IPS DF 19.7 (cell line): ENCODE measurements at places on chromosomes 4 and X.

DNA sequence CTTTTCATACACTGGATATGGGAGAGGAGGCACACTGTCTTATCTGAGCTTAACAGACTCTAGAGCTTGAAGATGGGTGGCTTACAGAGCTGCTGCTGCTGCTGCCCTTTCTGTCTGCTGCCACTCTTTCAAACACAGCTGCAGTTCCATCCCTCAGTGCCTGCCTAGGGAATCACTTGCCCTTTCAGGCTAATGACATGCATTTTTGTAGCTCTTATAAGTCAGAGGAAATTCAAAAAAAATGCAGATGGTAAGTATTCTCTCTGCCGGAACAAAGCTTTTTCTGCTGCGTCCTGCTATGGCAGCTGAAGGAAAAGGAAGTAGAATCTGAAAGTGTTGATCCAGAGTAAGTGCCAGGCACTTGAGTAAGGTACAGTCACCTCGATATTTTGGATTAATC, 460.4 kb upstream of the DIAPH2 start:
- DNase-seq: no peak

- DNase-seq: no peak
Observed at GRCh38 chr4:174554231-174554728, 32.0 kb upstream of the HPGD start.

DNA sequence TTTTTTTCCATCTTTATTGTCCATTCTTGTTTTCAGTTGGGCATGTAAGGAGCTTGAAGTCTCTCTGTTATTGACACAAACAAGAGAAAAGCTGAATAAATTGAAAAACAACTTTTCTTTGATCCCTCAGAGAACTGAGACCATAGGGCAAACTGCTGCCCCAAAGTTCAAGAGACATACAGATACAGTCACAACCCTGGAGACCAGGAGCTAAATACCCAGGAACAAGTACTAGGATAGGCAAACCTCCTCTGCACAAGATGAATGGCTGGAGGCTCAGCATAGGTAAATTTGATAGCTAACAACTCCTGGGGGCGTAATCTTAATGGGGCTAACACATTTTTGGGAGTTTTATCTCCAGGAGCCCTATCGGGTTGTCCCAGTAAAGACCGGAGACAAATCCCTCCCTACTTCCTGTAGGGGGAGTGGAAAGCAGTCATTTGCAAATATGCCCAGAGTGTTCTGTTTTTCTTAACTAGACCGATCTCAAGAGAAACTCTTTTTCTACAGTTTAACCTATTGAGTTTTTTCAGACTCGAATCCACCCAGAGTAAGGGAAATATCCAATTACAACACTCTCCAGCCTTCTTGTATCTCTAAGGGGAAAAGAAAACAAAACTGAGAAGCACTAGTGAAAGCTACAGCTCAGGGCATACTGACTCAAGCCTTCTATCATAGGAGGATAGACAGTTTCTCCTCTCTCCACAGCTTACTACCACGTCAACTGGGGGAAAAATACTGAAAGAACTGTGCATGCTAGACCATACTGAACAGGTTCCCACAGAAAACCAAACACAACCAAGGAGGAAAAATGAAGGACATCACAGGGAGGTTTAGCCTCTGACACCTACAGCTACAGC, 23.1 kb downstream of the MAGEA8 start:
- DNase-seq: no peak

DNA sequence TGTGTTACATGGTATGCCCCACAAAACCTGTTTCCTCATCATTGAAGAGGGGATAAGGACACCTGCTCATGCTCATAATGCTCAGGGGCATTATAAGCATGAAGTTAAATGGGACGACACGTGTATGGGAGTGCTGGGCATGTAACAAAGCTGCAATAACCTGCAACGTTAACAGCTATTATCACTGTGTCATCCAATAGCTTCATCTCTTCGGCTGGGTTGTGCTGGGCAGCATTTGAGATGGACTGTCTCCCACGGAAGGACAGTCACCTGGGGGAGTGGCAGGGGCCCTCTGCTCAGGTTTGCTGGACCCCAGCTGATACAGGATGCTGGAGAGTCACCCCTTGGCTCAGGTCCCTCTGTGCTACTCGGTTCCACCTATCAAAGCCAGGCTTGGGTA, 94.5 kb downstream of the NSUN7 start:
- no peak for DNase-seq

GRCh38 chrX:3680459-3680858, 33.0 kb downstream of the PRKX start:
- no peak for DNase-seq

DNA sequence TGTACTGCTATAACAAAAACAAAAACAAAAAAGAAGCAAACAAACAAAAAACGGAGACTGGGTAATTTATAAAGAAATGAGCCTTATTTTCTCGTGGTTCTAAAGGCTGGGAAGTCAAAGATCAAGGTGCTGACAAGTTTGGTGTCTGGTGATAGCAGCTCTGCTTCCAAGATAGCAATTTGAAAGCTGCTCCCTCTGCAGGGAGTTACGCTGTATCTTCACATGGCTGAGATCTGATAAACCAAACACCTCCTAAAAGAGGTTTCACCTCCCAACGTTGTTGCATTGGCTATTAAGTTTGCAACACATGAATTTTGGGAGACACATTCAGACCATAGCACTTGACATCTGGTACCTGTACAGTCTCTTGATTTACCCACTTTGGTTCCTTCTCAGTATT, 854.2 kb downstream of the CENPC start:
- no peak for DNase-seq

- DNase-seq: no peak
Observed at GRCh38 chr4:79178760-79179159, 147.1 kb downstream of the NAA11 start.

- no peak for DNase-seq
Observed at GRCh38 chrX:105269386-105269785, 48.9 kb upstream of the TEX13A start.

DNA sequence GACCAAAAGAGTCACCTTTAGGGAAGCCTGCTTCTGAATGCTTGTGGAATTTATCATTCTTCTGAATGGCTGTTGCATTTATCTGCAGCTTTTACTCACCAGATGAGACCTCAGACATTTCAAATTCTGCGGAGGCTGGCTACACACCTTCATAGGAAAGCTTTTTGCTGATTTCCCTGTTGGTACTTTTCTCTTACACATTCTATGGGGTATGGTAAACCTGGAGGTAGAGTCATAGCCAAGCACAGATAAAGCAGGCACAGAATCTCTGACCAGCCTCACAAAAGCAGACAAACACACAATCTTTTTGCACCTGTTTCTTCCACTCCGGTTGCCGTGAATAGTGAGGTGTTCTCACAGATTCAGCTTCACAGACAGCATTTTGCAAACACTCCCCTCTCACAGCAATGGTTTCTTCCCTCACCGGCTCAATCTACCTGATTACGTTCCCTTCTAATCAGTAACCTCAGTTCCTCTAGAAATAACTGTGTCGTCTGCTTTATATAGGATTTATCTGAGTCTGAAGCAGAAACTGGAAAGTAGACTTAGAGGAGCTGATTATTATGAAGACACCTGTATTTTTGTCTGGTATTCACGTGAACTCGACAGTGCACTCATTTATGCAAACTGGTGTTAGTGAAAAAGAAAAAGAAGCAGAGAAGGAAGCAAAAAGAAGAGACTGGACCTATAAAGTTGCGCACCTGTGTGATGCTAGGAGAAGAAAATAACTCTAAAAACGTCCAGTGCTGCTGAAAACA, 83.1 kb downstream of the DMD start:
- DNase-seq: no peak

- no peak for DNase-seq
Observed at GRCh38 chr4:183843248-183843671, 61.8 kb upstream of the STOX2 start.

- no peak for DNase-seq
Observed at GRCh38 chr4:73576381-73576780, 43.9 kb downstream of the RASSF6 start.

DNA sequence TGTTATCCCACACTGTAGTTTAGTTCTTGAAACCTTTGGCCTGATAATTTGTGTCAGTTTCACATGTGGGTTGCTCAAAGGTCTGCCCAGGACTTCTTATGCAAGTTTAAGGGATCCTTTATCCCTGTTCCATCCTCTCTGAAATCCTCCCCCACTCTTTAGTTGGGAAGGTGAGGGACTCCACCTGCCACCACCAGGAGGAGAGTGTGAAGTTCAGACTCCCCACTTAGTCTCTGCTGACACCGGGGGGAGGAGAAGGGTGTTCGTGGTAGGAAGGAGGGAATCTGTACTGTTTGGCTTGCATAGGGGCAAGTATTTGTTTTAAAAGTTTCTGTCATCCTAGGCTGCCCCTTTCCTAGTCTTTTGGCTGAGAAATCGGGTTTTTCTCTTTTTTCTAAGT, 211.8 kb downstream of the PPP4R3C start:
- DNase-seq: no peak

- no peak for DNase-seq
Observed at GRCh38 chrX:131764216-131764615, 220.3 kb downstream of the OR13H1 start.

GRCh38 chr4:106629268-106629625, 260.7 kb upstream of the GIMD1 start:
- no peak for DNase-seq

- peak; percentile 70 for DNase-seq
Observed at GRCh38 chr4:132642016-132642817, 506.9 kb upstream of the PCDH10 start.

DNA sequence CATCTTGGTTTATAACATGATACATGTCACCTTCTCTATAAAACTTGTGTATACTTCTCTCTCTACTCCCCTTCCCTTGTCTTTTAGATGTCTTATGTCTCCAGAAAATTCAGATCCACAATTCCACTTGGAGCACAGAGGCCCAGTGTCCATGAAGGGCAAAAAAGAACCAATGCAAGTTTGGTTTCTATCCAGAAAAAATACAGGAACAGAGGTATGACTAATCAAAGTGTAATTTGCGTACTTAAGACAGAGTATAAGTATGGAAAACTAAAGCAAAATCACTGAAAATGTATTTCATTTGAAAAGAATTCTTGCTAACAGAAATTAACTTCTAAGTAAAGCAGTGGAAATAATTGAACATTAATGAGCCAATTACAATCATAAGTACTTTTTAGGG, 46.2 kb downstream of the GUCY1B1 start:
- DNase-seq: no peak

GRCh38 chrX:13716905-13717304, 17.5 kb downstream of the TRAPPC2 start:
- no peak for DNase-seq

DNA sequence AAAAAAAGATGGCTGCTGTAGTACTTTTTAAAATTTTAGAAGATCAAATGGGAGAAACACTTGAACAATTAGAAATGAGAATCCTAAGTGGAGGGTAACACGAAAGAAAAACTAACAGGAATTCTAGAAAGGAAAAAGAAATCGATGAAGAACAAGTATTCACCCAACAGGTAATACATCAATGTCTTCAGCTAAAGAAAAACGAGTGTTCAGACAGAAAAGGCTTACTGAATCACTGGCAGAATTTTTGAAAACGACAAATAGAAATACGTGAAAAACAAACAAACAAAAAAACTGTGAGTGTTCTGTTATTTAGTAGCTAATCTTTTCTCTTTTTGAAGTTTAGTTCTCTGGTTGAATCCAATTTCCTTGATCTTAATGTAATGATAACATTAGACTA, 1.8 kb downstream of the MAD2L1 start:
- no peak for DNase-seq

DNA sequence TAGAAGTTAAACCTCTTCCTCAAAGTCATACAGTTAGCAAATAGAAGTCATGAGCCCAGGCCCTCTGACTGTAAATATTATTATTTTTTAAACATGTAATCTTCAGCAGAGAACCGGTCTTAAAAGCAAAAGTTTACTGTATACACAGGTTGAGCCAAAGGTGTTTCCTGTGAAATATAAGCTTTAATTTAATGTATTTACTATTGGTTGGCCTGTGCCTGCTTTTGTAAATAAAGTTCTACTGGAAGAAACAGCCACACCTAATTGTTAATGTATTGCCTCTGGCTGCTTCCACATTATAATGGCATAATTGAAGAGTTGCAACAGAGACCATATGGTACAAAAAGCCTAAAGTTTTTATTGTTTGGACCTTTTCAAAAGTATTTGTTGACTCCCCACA, 61.0 kb upstream of the PRDM8 start:
- DNase-seq: no peak

DNA sequence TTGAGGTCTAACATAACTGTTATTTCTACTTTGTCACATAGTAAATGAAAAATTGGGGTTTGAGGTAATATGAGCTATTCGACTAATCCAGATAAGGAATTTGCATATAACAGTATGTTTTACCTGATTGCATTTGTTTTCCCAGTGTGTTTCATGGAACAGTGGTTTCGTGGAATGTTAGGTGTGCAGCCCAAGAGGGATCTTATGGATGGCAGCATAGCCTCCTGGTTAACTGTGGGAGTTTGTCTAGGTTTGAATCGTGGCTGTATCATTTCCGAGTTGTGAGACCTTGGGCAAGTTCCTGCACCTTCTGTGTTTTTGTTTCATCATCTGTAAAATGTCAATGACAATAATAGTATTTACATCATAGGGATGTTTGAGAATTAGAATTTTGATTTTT, 7.9 kb downstream of the BMPR1B start:
- DNase-seq: no peak
